ENCODE measurements at places on chromosomes 1 and 21.

DNA sequence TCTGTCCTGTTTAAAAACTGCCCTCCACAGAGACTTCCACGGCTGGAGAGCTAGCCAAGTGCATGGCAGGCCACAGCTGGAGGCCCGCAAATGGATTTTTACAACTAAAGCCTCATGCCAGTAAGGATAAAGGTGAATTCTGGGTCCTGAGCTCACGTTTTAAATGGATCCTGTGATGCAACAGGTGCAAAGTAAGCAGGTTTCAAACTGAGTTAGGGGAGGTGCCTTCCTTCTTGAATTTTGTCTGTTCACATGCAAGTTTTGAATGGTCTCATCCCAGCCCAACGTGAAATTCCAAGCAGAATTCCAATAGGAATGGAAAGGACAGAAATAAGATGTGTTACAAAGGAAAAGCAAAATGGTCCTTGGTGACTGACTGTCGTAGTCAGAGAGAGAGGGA is 36.2 kb upstream of the A3GALT2 start:
- no peak for DNase-seq

GRCh38 chr1:84550826-84551225 is 23.4 kb downstream of the CTBS start:
- no peak for DNase-seq

DNA sequence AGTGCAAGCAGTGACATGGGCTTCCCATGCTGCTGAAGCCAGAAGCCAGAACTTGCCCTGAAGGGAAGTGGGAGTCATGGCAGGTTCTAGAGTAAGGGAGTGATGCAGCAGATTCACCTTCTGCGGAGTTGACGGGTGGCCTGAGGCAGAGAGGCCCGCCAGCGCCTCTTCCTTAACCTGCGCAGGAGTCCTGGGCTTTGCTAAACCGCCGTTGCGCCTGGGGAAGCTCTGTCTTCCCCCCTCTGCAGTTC is 67.3 kb downstream of the OBSCN start:
- no peak for DNase-seq

DNA sequence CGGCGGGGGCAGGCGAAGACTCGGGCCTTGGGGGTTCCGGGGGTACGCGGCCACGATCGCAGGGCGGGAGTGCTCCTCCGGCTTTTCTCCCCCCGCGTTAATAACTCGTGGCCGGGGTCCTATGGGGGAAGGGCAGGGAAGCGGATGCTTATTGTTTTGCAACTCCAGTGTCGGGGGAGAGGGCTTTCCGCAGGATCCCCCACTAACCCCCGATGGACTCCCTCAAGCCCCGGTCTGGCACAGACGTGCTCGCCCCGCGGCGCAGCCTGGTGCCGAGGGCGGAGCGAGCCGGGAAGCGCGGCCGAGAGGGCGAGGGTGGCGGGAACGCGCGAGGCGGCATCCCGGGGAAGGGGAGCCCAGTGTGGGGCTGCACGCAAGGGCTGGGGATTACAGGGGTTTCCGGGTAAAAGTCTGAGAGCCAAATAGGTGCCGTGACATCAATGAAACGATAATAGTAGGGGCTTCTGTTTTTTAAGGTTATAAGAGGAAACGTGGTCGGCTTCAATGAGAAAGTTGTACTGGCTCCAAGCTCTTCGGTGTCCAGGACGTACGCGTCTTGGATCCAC is 772 bp downstream of the UCK2 start:
- DNase-seq: peak; percentile 49
